Epithelial cell of alveolus of lung (primary cell): ENCODE measurements at places on chromosomes 4 and X. TPM values are rescaled to one million over a fixed set of nuclear protein-coding genes. Genes with fewer than 3 reads are reported as not detected.

Gene TMPRSS11B
- not detected in 2 replicates for total RNA-seq

Gene CT45A2
- not detected in 2 replicates for total RNA-seq

Gene CT45A6
- total RNA-seq: not detected in 2 replicates

Gene RAB39B
- 1.7 TPM in 1 of 2 replicates, not detected in the other for total RNA-seq

Gene OPRPN
- not detected in 2 replicates for total RNA-seq

Gene NXF2B
- total RNA-seq: not detected in 2 replicates

Gene IL1RAPL1
- 0.40 and 1.9 TPM in 2 replicates for total RNA-seq

Gene GATA1
- total RNA-seq: not detected in 2 replicates

Gene CFI
- 12.2 and 18.3 TPM in 2 replicates for total RNA-seq

Gene GUF1
- 14.5 and 22.6 TPM in 2 replicates for total RNA-seq

Gene FAM149A
- 5.6 and 6.6 TPM in 2 replicates for total RNA-seq

Gene ARSH
- total RNA-seq: not detected in 2 replicates

Gene ACE2
- not detected in 2 replicates for total RNA-seq

Gene REST
- total RNA-seq: 29.6 and 33.9 TPM in 2 replicates

Gene MAMLD1
- 1.2 and 2.0 TPM in 2 replicates for total RNA-seq

Gene CRLF2
- not detected in 2 replicates for total RNA-seq

Gene GUCY2F
- under 0.01 TPM in 1 of 2 replicates, not detected in the other for total RNA-seq

Gene ALG13
- total RNA-seq: 10.3 and 38.2 TPM in 2 replicates

Gene XKRX
- 0.24 and 0.26 TPM in 2 replicates for total RNA-seq

Gene DCAF8L2
- not detected in 2 replicates for total RNA-seq

Gene GSX2
- total RNA-seq: not detected in 2 replicates

Gene C4orf51
- total RNA-seq: not detected in 2 replicates

Gene ALAS2
- not detected in 2 replicates for total RNA-seq

Gene GRID2
- total RNA-seq: under 0.01 and 0.08 TPM in 2 replicates

Gene EPHA5
- 0.26 and 0.48 TPM in 2 replicates for total RNA-seq

Gene NCAPG
- total RNA-seq: 10.9 and 22.8 TPM in 2 replicates

Gene SPP1
- total RNA-seq: 0.78 TPM in 1 of 2 replicates, not detected in the other

Gene CLCN4
- 1.5 and 4.1 TPM in 2 replicates for total RNA-seq

Gene AMER1
- total RNA-seq: 1.8 and 4.0 TPM in 2 replicates

Gene NAP1L3
- 2.1 and 2.8 TPM in 2 replicates for total RNA-seq

Gene NDST3
- 0.24 and 0.26 TPM in 2 replicates for total RNA-seq

Gene VEGFD
- total RNA-seq: not detected in 2 replicates

Gene EXOC1L
- not detected in 2 replicates for total RNA-seq

Gene DGAT2L6
- not detected in 2 replicates for total RNA-seq

Gene COL4A6
- total RNA-seq: 16.4 and 74.3 TPM in 2 replicates

Gene VBP1
- total RNA-seq: 44.5 and 51.5 TPM in 2 replicates

Gene RHOXF2B
- total RNA-seq: not detected in 2 replicates

Gene KLF8
- total RNA-seq: 1.6 and 1.7 TPM in 2 replicates

Gene BEX5
- total RNA-seq: not detected in 2 replicates

Gene CT45A3
- not detected in 2 replicates for total RNA-seq

Gene BEX4
- total RNA-seq: 20.3 and 21.2 TPM in 2 replicates

Gene C4orf46
- total RNA-seq: 7.6 and 16.9 TPM in 2 replicates

Gene STATH
- 0.80 TPM in 1 of 2 replicates, not detected in the other for total RNA-seq

Gene CCDC149
- total RNA-seq: 2.8 and 22.2 TPM in 2 replicates

Gene AWAT1
- total RNA-seq: not detected in 2 replicates

Gene HTN3
- not detected in 2 replicates for total RNA-seq

Gene LRRC66
- total RNA-seq: 0.13 and 0.80 TPM in 2 replicates

Gene MAB21L2
- total RNA-seq: 0.26 TPM in 1 of 2 replicates, not detected in the other

Gene SERPINA7
- total RNA-seq: not detected in 2 replicates

Gene CT45A7
- not detected in 2 replicates for total RNA-seq

Gene TLR7
- total RNA-seq: under 0.01 TPM in 1 of 2 replicates, not detected in the other

Gene TCEAL2
- total RNA-seq: not detected in 2 replicates

Gene FAM236B
- total RNA-seq: not detected in 2 replicates

Gene STAP1
- not detected in 2 replicates for total RNA-seq

Gene SSX1
- total RNA-seq: not detected in 2 replicates

Gene TRIML2
- not detected in 2 replicates for total RNA-seq

Gene PF4V1
- total RNA-seq: 1.3 TPM in 1 of 2 replicates, not detected in the other
